ENCODE measurements at places on chromosomes 11 and 22. TPM values are rescaled to one million over a fixed set of nuclear protein-coding genes. Genes with fewer than 3 reads are reported as not detected.

The APIP gene
- 23.1 TPM for total RNA-seq

The MAP6 gene
- total RNA-seq, result 3.0 TPM

The CALCA gene
- total RNA-seq, result not detected

The CCDC81 gene
- 5.6 TPM for total RNA-seq

The LRRC32 gene
- 5.2 TPM for total RNA-seq
